ENCODE measurements at places on chromosomes 1 and 21.

GRCh38 chr1:16183765-16184556 lies 28.1 kb upstream of the EPHA2 start:
- no peaks in the 10 kb centered on the region for H3K27me3 ChIP-seq
- H3K27ac ChIP-seq: peak overlapping the region; percentile 94
- no peak overlapping the region for H3K4me3 ChIP-seq
- DNase-seq: no peak

DNA sequence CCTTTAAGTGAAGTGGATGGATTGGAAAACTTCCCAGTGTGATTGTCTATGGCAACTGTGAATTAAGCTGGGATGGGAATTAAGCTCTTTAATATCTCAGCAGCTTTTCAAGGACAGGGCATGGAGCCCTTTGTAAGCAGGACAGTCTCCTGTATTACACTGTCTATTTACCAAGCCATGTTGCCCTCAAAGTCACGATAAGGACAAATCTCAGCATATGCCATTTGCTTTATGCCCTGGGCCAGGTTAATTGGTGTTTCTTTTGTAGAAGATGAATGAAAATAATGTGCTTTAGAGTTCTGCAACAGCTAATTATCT lies 17.6 kb downstream of the UTP25 start:
- DNase-seq: no peak
- peaks cover 13% of the 10 kb centered on the region for H3K4me1 ChIP-seq
- H3K27ac ChIP-seq: no peak overlapping the region
- no peaks in the 10 kb centered on the region for H3K27me3 ChIP-seq
- H3K4me3 ChIP-seq: no peak overlapping the region
- peaks cover 71% of the 10 kb centered on the region for H3K36me3 ChIP-seq

GRCh38 chr1:195019385-195019784 lies 1588.9 kb downstream of the KCNT2 start:
- no peaks in the 10 kb centered on the region for H3K27me3 ChIP-seq
- no peak overlapping the region for H3K27ac ChIP-seq
- H3K4me1 ChIP-seq: no peaks in the 10 kb centered on the region
- DNase-seq: no peak
- no peak overlapping the region for H3K4me3 ChIP-seq

GRCh38 chr21:45632160-45632559 lies 11.4 kb upstream of the PCBP3 start:
- no peaks in the 10 kb centered on the region for H3K4me1 ChIP-seq
- H3K4me3 ChIP-seq: no peak overlapping the region
- peaks cover 7% of the 10 kb centered on the region for H3K27me3 ChIP-seq
- no peak overlapping the region for H3K27ac ChIP-seq
- no peak for DNase-seq

DNA sequence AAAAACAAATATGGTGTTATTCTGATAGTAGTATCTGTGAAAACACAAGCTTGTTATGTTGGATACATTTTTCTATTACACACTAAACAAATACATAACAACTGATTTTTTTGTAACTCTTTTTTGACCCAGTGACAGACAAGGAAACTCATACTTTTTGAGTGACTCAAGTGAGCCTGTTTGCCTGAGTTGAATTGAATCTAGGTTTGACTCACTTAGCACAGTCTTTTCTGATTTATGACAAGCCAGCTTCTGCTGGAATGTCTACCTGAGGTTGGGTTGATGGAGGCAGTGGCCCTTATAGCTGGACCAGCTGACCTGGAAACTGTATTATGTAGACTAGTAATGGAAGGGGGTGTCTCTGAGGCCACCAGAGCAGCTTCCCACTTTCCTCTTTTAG lies 4.2 kb upstream of the CLCA4 start:
- no peak overlapping the region for H3K4me3 ChIP-seq
- no peaks in the 10 kb centered on the region for H3K4me1 ChIP-seq
- no peak for DNase-seq
- H3K36me3 ChIP-seq: no peaks in the 10 kb centered on the region
- H3K27ac ChIP-seq: no peak overlapping the region
- peaks cover 14% of the 10 kb centered on the region for H3K27me3 ChIP-seq

All from left ventricle myocardium inferior (tissue), 1 donor.